ENCODE measurements at places on chromosomes 1 and 21.

GRCh38 chr1:55927702-55928290 lies 651.6 kb downstream of the PLPP3 start:
- no peak for DNase-seq

DNA sequence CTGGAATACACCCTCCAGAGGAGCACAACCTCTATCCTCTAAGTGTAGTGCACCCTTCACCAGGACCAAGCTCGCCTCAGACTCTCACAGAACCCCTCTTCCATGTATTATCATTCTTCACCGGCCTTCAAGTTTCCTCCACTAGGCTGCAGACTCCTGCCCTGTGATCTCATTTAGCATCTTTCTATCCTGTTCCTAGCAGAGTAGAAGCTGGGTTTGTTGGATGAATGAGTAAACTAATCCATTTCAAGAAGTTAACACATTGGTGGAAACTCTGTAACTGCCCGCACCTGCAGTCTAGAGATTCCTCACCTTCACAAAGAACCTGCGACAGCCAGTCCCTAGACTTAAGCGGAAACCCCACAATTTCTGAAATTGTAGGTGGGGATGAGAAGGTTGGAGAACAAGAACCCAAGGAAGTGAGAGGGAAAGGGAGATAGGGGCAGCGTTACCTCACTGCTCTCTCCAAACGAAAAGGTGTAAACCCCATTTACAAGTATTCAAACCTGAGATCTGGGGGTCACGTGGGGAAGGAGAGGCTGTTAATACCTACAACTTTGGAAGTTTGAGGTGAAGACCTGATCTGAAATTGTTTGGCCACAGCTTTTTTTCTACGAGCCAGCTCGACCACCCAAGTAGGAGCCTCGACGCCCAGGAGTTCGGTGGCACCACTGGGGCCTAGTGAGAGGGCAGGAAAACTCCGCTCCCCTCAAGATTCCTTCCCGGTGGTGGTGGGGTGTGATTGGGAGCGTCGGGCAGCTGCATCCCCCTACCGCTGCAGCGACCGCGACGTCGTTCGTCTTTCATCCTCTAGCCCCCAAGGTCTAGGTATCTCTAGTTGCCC lies 1.2 kb downstream of the PTPN14 start:
- no peak for DNase-seq

DNA sequence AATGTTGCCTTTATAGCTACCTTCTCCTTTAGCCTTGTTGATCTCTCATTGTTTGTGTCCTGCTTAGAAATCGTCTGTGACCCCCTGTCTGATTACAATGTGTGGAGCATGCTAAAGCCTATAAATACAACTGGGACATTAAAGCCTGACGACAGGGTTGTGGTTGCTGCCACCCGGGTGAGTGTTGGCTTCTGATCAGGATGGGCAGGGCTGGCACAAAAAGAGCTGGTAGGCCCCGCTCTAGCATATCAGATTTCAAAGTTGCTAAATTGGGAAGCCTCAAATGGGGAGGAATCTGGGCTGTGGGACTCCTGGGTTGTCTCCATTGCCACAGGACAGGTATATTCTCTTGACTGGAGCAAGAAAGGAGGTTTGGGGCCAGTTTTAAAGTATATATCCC lies 8.4 kb downstream of the NCSTN start:
- DNase-seq = no peak

DNA sequence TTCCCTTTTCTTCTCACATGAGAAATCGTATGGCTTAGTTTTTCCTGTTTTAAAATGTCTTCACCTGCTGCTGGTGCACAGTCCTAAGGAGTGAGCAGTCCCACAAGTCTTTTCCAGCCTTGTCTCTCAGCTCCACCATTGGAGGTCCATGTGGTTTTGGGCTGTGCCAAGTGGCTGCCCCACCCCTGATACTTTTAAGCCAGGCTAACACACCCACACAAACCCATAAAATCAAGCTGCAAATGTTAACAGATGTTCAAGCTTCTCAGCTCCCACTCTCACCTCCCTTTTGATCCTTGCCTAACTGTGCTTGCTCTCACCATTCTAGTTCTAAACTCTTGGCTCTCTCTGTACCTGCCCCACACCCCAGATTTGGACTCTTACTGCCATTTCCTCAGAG lies 74.5 kb upstream of the COL24A1 start:
- no peak for DNase-seq

DNA sequence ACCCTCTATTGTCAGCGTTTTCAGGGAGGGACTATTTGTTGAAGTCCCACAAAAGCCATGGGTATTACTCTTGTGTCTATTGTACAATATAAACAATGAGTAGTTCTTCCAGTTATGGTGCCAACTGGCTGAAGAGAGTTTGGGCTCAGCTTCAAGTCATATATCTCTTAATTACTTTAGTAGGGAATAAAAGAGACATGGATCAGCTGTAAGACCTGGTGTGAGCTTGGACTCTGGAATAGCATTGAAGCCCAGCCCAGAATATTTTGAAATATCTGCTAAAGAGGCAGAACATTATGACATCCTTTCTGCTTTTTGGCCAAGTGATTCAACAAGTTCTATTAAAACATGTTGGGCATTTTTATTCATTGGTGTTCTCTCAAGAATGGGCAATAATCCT lies 224.9 kb downstream of the BACH1 start:
- DNase-seq = no peak

DNA sequence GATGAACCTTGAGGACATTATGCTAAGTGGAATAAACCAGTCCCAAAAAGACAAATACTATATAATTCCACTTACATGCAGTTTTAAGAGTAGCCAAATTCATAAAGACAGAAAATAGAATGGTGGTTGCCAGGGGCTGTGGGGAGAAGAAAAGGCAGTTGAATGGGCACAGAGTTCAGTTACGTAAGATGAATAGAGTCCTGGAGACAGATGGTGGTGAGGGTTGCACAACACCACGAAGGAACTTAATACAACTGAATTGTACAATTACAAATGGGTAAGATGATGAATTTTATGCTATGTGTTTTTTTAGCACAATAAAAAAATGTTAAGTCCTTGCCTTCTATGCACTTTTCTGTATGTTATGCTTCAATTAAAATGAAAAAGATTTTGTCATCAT lies 66.6 kb downstream of the CD34 start:
- no peak for DNase-seq

GRCh38 chr21:40622531-40622930 lies 224.4 kb downstream of the DSCAM start:
- no peak for DNase-seq

GRCh38 chr1:179283992-179284391 lies 9.6 kb upstream of the SOAT1 start:
- DNase-seq = no peak

DNA sequence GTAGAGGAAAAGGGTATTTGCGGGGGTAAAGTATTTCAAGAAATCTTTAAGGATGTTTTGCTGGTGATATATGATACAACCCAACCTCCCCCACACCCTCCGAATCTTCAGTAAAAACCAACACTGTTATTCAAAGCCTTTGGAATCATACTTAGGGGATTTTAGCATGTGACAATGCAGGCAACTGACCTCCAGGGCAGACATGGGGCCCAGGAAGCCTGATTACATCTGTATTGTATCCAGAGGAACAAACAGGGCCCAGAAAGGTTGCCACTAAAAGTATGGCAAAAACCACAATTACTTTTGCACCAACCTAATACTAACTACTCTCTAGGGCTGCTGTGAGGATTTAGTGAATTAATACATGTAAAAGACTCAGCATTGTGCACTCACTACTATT lies 43.9 kb upstream of the CNN3 start:
- no peak for DNase-seq

DNA sequence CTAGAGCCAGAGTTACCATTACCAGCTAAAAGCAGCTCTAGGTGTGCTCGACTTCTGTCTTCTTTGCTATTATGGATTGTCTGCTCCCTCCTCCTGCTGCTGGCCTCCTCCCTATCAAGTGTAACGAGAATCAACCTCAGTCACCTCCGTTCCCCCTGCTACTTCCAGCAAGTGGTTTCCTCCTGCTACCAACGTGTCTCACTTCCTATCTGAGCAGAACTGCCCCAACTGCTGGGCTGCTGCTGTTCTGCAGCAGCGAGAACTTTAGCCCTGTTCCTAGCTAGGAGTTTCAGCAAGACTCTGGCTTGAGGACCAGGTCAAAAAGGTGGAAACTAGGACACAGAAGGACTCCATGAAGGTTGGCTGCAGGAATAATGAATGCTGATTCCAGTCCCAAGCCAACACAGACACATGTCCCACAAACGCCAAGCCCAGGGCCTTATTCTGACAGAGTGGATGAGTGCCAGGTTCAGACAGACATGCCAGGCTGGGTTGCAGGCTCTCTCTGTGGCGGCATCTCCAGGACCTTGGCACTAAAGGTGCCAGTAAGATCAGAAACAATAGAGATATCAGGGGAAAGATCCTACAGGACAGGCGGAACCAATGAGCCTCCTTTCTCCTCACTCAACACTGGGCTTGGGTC lies 46.9 kb downstream of the CD34 start:
- DNase-seq = peak; percentile 71

GRCh38 chr1:84208935-84209334 lies 64.9 kb downstream of the PRKACB start:
- no peak for DNase-seq

GRCh38 chr1:43596579-43596978 lies 53.4 kb upstream of the KDM4A start:
- no peak for DNase-seq

DNA sequence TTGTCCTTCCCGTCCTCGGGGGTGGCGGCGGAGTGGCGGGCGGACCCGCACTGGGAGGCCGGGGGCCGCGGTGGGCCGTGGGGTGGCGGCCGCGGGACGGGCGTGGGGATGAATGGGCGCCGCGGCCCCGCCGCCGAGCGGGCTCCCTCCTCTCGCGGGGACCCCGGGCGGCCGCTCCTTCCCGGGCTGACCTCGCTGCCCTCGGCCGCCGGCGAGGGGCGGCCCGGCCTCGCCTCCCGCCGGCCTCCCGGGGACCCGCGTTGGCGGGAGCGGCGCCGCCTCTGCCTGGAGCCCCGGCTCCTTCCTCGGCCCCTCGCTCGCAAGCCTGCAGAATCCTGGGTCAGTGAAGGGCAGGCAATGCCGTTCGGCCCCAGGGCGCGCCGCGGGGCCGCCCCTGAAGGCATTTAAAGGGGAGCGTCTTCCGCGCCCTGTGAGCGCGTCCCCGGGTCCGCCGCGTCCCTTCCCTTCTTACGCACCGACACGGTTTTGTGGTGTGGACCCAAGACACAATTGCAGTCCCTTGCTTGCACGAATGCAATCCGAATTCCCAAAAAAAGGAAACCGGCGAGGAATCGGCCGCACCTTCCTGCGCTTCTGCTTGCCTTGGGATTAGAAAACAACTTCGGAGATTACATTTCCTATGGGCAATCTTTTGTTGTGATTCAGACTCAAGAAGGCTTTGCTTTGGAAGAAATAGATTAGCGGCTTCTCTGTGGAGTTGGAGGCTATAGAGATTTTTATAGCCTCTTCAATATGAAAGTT lies 776 bp downstream of the ITSN1 start:
- DNase-seq = peak; percentile 20

DNA sequence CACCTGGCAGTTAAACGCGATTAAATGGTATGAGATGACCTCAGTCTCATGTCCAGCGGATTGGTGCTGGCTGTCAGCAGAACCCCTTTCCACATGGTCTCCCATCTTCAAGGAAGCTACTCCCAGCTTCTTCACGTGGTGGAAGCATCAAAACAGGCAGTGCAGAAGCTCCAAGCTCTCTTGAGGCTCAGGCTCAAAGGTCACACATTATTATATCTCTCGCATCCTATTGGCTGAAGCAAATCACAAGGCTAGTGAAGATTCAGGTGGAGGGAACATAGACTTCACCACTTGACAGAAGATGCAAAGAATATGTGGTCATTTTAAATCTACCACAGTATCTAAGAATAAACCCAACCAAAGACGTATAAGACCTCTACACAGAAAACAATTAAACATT lies 181.9 kb downstream of the VPS13D start:
- DNase-seq = no peak

GRCh38 chr1:116408193-116408592 lies 35.1 kb downstream of the ATP1A1 start:
- DNase-seq = no peak

- DNase-seq = no peak
Observed at GRCh38 chr1:241590719-241591118, 49.5 kb downstream of the CHML start.

DNA sequence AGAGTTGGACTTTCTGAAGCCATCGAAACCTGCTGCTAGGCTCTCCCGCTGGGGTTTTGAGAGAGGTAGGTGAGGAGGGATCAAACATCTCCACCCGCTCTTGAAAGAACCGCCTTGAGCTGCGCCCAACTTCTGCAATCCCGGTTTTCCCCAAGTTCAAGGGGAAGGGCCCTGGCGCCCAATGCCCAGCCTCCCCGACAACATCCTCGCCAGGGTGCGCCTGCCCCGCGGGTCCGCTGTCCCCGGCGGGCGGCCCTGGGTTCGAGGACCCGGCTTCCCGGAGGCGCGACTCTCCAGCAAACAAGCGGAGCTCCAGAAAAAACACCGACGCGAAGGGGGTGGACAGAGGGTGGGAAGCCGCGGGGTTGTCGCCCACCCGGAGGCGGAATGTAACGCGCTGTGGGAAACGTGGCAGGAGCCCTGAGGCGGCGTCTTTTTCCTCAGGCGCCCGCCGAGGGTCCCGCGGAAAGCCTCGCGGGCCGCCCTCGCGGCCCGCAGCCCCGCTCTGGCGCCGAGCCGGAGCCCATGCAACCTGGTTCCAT lies 607 bp downstream of the BTG3 start:
- no peak for DNase-seq

- DNase-seq = no peak
Observed at GRCh38 chr1:30808067-30808662, 50.6 kb upstream of the LAPTM5 start.

GRCh38 chr1:242629396-242629795 lies 104.9 kb upstream of the PLD5 start:
- DNase-seq = no peak

DNA sequence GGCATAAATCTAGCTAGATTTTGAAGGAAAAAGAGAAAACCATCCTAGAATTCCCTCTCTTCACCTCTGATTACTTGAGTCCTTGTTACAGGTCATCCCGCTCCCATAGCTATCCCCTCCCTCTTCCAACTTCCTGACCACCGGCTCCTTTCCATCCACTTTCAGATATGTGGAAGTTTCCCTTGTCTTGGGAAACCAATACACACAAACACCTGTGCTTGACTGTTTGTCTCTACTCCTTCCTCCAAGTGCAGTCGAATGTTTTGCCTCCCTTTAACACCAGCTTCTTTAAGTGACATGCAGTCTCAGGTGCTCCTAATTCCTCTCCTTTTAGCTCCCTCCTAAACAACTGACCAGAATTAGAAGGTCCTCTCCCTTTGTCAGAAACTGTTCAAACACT lies 70.0 kb downstream of the PTGER3 start:
- DNase-seq = no peak

GRCh38 chr1:1777583-1777899 lies 729 bp downstream of the NADK start:
- DNase-seq = no peak
